Lower leg skin (tissue), 4 donors: ENCODE measurements at places on chromosomes 16 and 17. TPM values are rescaled to one million over a fixed set of nuclear protein-coding genes. Genes with fewer than 3 reads are reported as not detected.

The CMTM1 gene
- total RNA-seq: not detected

The PPP1R27 gene
- not detected for total RNA-seq

The LYRM1 gene
- 27.3 TPM for total RNA-seq

The CLEC18C gene
- not detected for total RNA-seq

The TM4SF5 gene
- total RNA-seq: not detected

The ABCA10 gene
- total RNA-seq: 1.9 TPM

The BAIAP3 gene
- total RNA-seq: 1.5 TPM

The CACNG3 gene
- total RNA-seq: not detected

The CDH16 gene
- total RNA-seq: not detected

The SMIM36 gene
- total RNA-seq: not detected

The KIF19 gene
- total RNA-seq: not detected

The TNFRSF17 gene
- not detected for total RNA-seq

The PIRT gene
- not detected for total RNA-seq

The C17orf78 gene
- not detected for total RNA-seq

The GSDMA gene
- total RNA-seq: 271 TPM

The ZP2 gene
- total RNA-seq: not detected

The SLC35G6 gene
- not detected for total RNA-seq

The FN3K gene
- total RNA-seq: 2.3 TPM

The SLC38A8 gene
- total RNA-seq: not detected

The KRT28 gene
- not detected for total RNA-seq

The GPR179 gene
- total RNA-seq: not detected

The CCL18 gene
- not detected for total RNA-seq

The HOXB1 gene
- total RNA-seq: not detected

The CCL17 gene
- total RNA-seq: 1.1 TPM

The ZNF598 gene
- total RNA-seq: 117 TPM

The MYO15B gene
- 103 TPM for total RNA-seq

The TBC1D3C gene
- not detected for total RNA-seq

The PLD6 gene
- 5.7 TPM for total RNA-seq

The SETD1A gene
- total RNA-seq: 10.7 TPM

The PEMT gene
- 29.9 TPM for total RNA-seq

The CCL1 gene
- not detected for total RNA-seq

The PRSS27 gene
- total RNA-seq: 1.8 TPM

The KCNH4 gene
- total RNA-seq: not detected

The PRRT2 gene
- total RNA-seq: not detected
